ENCODE measurements at places on chromosomes 13 and 19.
A peak's percentile ranks its signal among the peaks of the same experiment; 100 is the strongest.

DNA sequence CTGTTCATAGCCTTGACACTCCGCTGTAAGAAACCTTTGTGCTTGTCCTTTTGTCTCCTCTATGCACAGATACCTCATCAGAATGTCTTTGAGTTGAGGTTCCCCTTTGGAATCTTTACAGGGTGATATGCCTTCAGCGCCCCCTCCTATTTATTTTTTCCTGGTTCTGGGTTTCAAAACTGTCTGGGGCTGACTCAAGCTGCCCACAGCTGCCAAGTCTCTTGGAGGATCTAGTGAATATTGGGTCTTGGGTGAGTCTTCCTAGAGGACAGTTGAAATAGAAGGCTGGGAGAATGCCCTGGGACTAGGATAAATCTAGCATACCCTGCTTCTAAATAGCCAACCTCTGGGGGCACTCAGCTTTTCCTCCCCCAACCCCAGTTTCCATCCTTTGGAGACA, 930 bp downstream of the ZNF136 start:
- DNase-seq: no peak

GRCh38 chr19:50003810-50004419, 21.3 kb downstream of the VRK3 start:
- peak; percentile 95 for DNase-seq

- DNase-seq: no peak
Measured at GRCh38 chr13:20125783-20126165, 35.1 kb downstream of the GJA3 start.

GRCh38 chr19:27735314-27735713, 1477.6 kb downstream of the UQCRFS1 start:
- DNase-seq: no peak

- peak; percentile 39 for DNase-seq
Measured at GRCh38 chr19:18939922-18940768, 872 bp downstream of the HOMER3 start.

Data from urothelium cell line (cell line).